Activated CD4-positive, alpha-beta T cell treated with anti-CD3 and anti-CD28 coated beads, Interleukin-2, Interleukin-6, amounts not matched to agents 100 ng/mL and 50 ng/mL, durations not matched to agents 16 hours and 8 hours (primary cell): ENCODE measurements at places on chromosomes 2 and 18.
A peak's percentile ranks its signal among the peaks of the same experiment; 100 is the strongest.

GRCh38 chr18:77093586-77093985 is 39.0 kb downstream of the MBP start:
- no peak for DNase-seq

DNA sequence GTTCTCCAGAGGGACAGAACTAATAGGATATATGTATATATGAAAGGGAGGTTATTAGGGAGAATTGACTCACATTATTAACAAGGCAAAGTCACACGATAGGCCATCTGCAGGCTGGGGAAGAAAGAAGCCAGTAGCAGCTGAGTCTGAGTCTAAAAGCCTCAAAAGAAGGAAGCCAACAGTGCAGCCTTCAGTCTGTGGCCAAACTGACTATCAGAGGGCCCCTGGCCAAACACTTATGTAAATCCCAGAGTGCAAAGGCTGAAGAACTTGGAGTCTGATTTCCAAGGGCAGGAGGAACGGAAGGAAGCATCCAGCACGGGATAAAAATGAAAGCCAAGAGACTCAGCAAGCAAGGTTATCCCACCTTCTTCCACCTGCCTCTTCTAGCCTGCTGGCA is 108.0 kb upstream of the LDLRAD4 start:
- no peak for DNase-seq

DNA sequence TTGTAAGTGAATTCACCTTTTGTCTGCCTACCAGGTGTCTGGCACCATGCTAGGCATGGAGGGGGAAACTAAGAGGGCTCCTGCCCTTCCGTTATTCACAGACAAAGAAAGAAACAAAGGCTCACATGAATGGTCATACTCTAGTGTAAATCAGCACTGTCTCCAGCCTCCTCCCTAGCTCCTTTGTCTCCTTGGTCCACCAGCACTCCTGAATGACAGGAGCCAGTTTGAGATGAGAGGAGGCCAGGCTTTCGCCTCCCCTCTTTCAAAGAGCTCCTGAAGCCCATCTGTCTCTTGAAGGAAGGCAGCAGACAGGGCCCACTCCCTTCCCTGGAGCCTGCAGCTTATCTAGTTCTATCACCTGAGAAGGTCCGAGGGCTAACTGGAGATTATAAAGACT is 18.7 kb downstream of the SATB2 start:
- DNase-seq, result no peak

- no peak for DNase-seq
Measured at GRCh38 chr2:231185886-231186285, 12.5 kb upstream of the ARMC9 start.

DNA sequence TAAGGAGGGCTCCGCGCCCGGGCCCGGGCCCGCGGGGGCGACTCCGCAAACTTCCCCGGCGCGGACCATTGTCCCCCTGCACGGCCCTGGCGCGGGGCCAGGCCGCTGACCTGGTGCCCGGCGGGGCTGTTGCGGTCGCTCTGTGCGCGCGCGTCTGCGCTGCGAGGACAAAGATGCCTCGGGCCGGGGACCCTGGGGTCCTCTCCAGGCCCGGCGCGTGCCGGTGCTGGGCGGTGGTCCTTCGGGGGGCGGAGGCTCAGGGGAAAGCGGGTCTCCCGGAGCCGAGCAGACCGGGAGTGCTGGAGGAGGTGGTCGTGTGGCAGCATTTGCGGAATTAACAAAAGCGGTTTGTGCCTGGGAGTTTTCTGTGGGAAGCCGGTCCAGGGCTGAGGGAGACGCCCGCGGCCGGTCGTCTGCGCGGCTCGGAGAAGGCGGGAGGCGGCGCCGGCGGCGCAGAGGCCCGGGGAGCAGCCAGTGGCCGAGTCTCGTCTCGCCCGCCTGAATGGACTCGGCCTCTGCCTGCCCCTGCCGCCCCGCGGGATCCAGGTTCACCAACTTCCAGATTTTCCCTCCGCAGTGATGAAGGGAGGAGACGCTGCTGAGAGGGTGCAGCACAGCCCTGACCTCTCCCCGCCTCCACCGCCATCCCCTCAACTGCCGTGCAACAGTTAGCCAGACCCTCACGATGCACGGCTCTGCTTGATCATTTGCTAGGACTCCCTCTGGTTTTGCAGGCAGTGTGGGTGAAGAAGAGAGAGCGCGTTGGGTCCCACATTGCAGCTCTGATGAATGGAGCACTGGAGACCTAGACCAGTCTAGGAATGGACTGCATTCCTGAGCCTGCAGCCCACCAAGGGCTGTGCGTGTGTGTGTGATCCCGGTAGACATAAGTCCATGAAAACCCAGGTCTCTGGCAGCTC is 705 bp downstream of the EFR3B start:
- DNase-seq, result no peak

GRCh38 chr2:98541489-98541888 is 66.8 kb downstream of the COA5 start:
- no peak for DNase-seq

DNA sequence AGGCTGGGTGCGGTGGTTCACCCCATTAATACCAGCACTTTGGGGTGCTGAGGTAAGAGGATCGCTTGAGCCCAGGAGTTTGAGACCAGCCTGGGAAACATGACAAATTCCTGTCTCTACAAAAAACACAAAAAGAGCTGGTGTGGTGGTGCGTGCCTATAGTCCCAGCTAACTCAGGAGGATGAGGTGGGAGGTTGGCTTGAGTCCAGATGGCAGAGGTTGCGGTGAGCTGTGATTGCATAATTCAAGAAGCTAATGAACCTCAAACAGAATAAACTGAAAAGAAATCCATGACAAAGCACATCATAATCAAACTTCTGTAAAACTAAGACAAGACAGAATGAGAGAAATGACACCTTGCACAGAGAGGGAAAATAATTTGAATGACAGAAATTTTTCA is 54.8 kb downstream of the SEMA4F start:
- DNase-seq, result no peak

GRCh38 chr2:38374984-38375383 is 2.1 kb downstream of the ATL2 start:
- no peak for DNase-seq

- no peak for DNase-seq
Measured at GRCh38 chr18:76941284-76941683, 118.9 kb downstream of the ZNF236 start.

DNA sequence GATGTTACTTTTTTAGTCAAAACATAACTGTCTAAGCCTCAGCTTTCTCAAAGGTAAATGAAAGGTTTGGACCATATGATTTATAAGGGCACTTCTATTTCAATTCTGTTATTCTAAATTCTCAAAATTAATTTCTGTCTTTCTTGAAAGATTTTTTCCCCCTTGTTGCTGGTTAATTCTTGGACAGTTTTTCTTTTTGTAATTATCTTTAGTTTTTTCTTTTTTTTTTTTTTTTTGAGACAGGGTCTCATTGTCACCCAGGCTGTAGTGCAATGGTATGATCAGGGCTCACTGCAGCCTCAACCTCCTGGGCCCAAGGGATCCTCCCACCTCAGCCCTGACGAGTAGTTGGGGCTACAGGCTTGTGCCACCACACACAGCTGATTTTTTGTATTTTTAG is 121.0 kb upstream of the MYO3B start:
- no peak for DNase-seq

GRCh38 chr2:203936535-203936934 is at the start of gene ICOS:
TSS of gene ICOS (plus strand) at chr2:203936763. CDS start at chr2:203936815, 52 bp downstream.
- DNase-seq, result peak; percentile 88

DNA sequence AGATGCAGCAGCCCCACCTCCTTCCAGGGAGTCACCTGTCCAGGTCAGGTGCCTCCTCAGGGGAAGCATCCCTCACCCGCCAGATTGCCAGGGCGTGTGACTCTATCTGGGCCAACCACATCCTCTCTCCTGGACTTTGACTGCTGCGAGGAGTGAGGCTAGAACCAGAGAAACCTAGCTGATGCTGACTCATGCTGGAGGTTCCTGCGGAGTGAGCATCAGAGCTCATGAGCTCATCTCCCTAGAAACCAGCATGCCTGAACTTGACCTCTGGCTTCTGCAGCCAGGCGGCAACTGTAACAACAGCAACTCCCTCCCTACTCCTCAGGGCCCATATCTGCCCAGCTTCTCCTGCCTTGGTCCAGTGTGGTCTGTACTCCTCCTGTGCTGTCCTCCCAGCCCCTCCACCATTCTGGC is 28.3 kb upstream of the NT5DC4 start:
- peak; percentile 90 for DNase-seq

DNA sequence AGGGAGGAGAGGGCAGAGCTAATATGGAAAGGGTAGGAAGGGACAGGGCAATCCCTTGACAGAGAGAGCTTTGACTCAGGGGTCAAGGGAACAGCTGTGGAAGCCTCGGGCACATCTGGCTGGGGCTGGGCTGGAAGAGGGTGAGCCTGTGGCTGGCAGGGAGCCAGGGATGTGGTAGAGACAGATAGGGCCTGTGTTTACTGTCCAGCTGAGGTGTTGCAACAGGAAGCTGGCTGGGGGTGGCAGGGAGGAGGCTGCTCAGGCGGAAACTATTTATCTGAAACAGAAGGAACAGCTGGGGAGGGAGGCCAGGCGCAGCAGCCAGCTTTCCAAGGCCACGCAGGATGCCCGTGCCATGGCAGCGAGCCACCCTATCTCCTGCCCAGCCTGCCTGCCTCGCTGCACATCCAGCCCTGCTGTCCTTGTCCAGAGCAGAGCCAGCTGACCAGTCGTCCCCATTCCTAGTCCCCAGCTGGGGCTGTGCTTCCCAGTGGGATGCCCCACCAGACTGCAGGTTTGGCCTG is 264.7 kb downstream of the CYP26B1 start:
- no peak for DNase-seq

DNA sequence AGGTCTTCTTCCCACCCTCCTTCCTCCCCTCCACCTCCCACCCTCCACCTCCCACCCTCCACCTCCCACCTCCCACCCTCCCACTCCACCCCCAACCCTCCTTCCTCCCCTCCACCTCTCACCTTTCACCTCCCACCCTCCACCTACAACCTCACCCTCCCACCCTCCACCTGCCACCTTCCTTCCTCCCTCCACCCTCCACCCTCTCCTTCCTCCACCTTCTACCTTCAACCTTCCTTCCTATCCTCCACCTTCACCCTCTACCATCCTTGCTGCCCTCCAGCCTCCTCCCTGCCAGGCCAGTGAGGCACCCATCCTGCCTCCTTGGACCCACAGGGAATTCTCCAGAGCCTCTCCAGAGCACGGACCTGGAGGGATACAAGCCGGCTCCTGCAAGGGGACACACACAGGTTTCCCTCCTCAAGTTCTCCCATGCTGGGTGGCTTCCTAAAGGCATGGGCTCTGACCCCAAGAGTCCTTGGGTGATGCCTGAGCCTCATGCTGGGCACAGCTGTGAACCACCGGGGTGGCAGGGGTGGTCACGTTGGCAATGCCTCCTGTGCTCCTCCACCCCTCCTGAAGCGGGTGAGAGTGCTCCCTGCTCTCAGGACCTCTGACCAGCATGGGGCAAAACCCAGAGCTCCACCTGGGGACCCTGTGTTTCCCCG is 293.0 kb downstream of the NDUFA10 start:
- no peak for DNase-seq

DNA sequence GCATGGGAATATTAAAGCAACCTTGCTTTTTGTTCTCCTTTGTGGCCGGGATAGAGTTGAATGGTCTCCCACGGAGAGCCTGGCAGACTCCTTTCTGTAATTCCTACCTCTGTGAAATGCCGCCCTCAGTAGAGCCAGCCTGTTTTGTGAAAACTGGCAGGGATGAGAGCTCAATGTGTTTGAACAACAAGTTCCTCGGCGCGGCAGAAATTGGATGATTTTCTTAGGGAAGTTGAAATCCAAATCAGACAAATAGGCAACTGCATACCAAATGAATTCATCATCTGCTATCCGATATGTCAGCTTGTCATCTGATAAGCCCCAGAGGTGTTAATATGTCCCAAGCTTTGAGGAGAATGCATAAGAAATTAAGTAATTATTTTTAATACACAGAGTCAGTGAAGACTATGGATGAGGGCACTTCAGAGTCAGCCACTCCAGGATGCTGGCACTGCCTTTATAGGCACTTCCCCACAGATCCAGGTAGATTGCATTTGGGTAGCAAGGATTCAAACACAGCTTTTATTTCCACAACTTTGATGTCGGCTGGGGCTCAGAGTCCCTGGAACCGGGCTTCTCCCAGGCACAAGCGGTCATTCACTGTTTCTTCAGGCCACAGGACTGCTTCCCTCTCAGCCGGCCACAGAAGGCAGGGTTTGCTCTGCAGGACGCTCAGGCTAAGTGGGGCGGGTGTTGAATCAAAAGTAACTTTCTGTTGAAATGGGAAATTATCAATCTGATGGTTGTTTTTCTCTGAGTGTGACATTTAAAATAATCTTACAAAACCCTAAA is 82.8 kb upstream of the REV1 start:
- DNase-seq, result no peak

DNA sequence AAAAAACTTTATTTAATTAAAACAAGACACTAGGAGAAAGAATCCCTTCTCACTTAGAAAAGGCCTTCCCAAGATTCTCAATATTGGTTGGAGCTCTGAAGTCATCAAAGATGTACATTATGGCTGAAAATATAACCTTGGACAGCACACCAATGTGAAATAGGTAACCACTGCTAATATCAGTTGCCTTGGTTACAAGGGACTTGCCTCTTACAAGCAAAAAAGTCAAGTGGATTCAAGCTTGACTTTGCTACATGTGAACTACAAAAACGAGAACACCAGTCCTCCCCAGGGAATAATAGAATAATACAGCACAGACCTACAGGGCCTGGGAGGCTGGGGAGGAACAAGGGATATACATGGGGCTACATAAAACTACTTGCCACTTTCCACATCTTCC is 46.1 kb downstream of the NABP1 start:
- DNase-seq, result no peak

DNA sequence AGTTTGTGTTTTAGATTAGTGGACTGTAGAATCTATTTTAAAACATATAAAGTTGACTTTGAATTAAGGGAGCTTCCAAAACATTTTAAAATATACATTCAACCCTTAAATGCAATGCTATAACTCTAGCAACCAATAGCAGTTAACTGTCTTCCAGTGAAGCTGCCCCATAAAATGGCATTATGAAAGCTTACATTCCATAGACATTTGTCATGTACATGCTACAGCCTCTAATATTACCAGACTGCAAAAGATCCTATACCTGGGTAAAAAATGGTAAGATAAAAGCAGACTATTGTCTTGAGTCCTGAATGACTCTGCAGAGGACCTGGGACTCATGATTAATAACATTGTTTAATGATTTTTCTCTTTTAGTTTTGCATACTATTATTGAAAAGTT is 489.4 kb downstream of the LRP1B start:
- DNase-seq, result no peak

- no peak for DNase-seq
Measured at GRCh38 chr2:40511661-40512213, 59.8 kb upstream of the SLC8A1 start.

- DNase-seq, result no peak
Measured at GRCh38 chr2:192298664-192299063, 103.9 kb upstream of the TMEFF2 start.

- DNase-seq, result no peak
Measured at GRCh38 chr2:46097714-46098480, 199.3 kb upstream of the EPAS1 start.

DNA sequence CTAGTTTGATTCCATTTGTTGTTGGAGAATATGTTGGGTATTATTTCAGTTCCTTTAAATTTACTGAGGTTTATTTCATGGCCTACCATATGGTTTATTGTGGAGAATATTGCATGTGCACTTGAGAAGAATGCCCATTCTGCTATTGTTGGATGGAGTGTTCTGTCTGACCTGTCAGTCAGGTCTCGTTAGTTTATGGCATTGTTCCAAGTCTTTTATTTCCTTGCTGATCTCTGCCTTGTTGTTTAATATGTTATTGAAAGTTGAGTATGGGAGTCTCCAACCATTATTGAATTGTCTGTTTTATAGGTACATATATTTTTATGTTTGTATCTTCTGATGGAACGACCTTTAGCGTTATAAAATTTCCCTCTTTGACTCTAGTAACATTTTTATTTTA is 86.3 kb downstream of the PTPN4 start:
- no peak for DNase-seq

GRCh38 chr18:44594799-44595467 is 85.8 kb upstream of the SETBP1 start:
- DNase-seq, result no peak

- DNase-seq, result peak; percentile 13
Measured at GRCh38 chr2:5479265-5479928, 212.8 kb upstream of the SOX11 start.
